Kidney tubule cell (primary cell): ENCODE measurements at places on chromosomes 3 and 15.

DNA sequence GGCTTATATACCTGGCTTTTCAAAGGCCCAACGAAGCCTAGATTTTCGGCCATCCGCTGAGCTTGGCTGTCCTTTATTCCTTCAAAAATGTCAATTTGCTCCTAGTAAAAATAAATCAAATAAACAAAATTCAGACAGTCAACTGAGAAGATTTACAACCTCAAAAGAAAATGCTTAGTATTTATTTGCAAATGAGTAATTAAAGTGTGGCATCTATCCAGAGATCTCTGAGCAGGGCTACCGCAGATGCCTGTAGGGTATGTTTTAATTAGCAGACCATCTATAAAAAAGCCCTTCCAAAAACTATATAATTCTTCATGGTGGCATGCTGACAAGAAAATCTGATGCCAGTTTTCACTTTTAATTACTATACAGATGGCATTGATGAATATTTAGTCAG, 136.2 kb downstream of the SUCLG2 start:
- no peak for DNase-seq

DNA sequence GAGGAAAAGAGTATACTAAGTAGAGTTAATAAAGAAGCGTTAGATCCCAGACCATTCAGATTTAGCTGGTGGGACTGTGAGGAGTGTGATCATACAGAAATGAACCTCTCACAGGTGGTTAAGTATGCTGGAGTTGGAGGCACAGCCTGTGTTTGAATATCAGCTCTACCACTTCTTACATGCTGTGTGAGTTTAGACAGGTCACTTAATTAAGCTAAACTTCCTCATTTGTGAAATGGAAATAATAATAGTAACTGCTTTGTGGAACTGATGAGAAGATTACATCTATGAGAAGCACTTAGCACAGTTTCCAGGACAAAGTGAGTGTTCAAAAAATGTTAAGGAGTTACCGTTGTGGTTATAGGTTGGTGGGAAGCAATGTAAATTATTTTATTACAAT, 8.4 kb downstream of the ACP3 start:
- DNase-seq, result no peak

DNA sequence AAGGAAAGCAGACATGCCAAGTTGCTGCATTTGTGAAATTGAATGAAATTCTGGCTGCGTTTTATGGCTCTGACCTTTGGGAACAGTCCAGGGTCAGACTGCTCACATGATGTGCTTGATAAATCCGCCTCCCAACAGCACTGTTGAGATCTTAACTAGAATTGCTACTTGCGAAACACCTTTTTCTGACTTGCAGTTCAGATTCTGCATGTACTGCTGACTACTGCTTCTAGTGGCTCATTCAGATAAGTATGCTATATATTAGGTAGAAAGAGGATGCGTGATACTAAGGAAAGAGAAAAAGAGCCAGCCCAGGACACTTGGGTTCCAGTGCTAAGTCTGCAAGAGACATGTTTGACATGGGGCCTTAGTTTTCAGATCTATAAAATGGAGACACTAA, 129.4 kb downstream of the LPP start:
- DNase-seq, result no peak

- no peak for DNase-seq
These were observed 3.4 kb downstream of the SELENOK start for GRCh38 chr3:53888232-53888631.

GRCh38 chr15:57122080-57122840, 203.8 kb downstream of the TCF12 start:
- no peak for DNase-seq

- peak; percentile 40 for DNase-seq
These were observed 142.4 kb upstream of the KCNMB2 start for GRCh38 chr3:178393824-178394223.

DNA sequence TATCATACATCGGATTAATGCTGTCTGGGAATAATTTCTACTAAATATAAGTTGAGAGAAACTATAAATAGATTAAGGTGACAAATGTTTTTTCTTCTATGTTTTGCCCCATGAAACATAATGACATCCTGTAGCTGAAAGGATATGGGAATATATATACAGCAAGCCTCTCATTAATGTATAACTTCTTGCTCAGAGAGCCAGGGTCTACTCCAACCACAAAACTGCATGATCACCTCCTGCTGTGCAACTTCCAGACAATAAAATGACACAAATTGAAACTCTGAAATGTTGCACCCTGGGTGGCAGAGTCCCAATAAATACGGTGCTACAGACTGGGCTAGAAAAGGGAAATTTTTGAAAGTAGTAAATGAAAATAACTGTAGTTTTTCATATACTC, 571.9 kb upstream of the CBLB start:
- DNase-seq, result peak; percentile 86

DNA sequence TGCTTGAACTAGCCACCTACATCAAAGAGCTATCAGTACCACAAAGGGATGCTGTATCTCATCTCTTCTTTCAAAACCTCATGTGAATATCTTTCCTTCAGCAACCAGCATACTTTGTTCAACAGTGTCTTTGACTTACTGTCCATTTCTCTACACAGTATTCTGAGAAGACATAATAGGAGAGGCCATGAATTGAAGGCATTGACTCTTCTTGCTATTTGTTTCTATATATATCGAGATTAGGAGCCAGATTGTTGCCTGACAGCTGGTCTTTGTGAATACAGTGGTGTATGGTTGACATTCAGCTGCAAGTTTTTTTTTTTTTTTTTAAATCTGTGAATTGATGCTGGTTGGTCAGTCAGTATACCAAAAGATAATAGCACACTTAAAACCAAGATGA, 12.1 kb upstream of the CSRNP1 start:
- no peak for DNase-seq

GRCh38 chr3:32757618-32758374, 60.0 kb upstream of the TRIM71 start:
- no peak for DNase-seq

GRCh38 chr15:76347482-76348055, 11.0 kb downstream of the ISL2 start:
- DNase-seq, result no peak

DNA sequence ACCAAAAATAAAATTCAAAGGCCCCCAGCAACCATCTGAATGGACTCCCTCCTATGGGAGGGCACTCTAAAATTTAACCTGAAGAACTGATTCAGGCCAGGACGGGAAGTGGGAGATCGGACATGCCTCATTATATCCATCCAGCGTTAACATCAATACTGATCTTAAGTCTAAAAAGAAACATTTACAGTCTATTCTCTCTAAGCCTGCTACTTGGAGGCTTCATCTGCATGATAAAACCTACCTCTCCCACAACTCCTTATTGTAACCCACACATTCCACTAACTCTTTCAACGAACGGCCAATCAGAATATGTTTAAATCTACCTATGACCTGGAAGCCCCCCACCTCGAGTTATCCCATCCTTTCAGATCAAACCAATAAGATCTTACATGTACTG, 68.4 kb downstream of the HERC1 start:
- no peak for DNase-seq
